ENCODE measurements at places on chromosomes 7 and 10.

DNA sequence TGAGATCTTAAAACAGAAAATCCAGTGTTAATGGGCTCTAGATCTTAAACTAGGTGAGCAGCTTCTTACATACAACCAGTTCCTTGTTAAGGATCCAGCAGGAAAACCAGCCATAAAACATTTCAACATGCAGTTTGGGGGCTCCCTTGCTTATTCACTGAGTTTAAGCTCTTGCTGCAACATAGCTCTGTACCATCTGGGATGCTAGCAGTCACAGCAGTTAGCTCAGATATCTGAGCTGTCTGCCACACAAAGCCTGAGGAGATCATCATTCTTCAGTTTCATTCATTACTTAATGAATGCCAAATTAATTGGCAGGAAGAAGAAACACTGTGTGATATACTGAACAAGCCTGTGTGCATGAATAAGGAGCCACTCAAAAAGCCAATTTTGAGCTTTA lies 62.8 kb downstream of the PODXL start:
- no peak for DNase-seq

GRCh38 chr10:80205477-80206276 lies at the start of gene ANXA11:
TSS of gene ANXA11 (minus strand) at chr10:80205537. CDS start at chr10:80172861, 32,676 bp downstream.
- DNase-seq, result no peak

- DNase-seq, result no peak
Observed at GRCh38 chr10:113605268-113605978, 52.6 kb downstream of the HABP2 start.

DNA sequence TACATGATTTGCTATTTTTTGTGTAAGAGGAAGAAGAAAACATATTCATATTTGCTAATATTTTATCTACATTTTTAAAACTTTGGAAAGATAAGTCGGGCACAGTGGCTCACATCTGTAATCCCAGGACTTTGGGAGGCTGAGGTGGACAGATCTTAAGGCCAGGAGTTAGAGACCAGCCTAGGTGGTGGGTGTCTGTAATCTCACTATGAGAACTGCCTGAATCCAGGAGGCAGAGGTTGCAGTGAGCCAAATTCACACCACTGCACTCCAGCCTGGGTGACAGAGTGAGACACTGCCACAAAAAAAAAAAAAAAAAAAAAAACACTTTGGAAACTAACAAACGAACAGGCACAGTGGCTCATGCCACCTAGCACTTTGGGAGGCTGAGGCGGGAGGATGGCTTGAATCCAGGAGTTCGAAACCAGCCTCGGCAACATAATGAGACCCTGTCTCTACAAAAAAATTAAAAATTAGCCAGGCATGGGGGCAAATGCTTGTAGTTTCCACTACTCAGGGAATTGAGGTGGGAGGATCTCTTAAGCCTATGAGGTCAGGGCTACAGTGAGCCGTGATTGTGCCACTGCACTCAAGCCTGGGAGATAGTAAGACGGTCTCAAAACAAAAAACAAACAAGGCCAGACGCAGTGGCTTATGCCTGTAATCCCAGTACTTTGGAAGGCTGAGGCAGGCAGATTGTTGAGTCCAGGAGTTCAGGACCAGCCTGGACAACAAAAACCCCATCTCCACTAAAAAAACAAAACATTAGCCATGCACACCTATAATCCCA lies 25.6 kb downstream of the HERC4 start:
- no peak for DNase-seq

DNA sequence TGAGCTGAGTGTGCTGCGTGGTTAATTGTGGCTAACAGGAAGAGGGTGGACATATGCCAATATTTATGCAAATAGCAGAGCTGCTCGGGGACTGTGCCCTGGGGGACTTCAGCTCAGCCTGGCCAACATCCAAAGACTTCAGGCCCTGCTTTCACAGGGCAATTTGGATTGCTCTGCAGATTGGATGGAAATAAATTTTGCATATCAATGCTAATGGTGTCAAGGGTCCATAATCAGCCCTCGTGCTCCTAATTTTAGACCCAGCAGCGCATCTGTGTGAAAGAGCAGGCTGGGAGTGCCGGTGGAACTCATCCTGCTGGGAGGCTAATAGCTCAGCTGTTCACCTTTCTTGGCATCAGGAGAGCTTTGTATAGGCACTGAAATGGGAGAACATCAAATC lies 270.1 kb downstream of the TCERG1L start:
- no peak for DNase-seq

- DNase-seq, result no peak
Observed at GRCh38 chr10:8874972-8875371, 820.5 kb downstream of the GATA3 start.

- no peak for DNase-seq
Observed at GRCh38 chr10:110834629-110835301, 37.0 kb upstream of the PDCD4 start.

- DNase-seq, result no peak
Observed at GRCh38 chr7:56175771-56176170, 59.6 kb upstream of the NUPR2 start.

- no peak for DNase-seq
Observed at GRCh38 chr7:110281362-110281761, 809.6 kb upstream of the LRRN3 start.

DNA sequence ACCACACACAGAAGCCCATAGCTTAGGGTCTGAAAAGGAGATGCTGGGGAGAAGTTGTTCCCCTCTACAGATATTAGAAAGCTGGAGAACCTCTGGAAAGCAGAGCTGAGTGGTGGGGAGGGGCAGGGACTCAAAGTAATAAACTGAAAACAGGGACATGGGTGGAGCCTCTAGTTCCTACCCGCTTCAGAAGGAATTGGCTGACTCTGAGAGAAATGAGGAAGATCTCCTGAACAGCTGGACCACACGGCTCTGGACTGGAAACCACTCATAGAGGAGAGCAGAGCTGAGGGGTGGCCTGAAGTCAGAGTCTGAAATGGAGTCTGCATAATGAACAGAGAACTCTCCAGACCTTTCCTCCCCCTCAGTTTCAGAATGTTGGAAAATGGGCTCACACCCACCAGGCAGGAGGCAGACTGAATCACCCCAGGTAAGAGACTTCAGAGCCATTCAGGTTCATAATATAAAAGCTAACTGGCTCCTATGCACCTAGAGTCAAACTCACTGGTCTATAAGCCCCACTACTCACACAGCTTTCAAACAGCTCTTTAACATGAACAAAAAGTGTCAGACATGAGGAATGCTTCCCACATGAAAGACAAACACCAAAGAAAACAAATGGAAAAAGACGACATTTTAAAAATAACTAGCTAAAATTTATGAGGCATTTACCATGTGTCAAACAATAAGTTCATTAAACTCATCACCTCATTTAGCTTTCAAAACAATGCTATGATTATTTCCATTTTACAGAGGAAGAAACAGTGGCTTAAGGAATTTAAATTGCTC lies 68.1 kb downstream of the RNF216 start:
- no peak for DNase-seq

DNA sequence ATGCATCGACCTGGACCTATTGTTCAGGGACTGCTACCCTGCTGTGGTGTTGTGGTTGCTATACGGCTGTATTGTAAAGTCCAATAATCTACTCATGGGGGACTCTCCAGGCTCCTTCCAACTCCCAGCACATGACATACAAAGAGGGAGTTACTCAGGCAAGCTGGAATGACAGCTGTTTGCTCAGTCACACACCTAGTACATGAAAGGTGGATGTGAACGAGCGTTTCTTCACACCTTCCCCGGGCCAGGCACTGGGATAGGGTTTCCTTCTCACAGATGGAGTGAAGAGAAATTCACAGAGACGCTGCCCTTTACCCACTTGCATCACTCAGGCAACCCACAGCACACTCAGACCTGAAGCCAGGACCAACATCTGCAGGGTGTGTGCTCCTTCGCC lies 215.7 kb downstream of the TNS3 start:
- DNase-seq, result no peak

DNA sequence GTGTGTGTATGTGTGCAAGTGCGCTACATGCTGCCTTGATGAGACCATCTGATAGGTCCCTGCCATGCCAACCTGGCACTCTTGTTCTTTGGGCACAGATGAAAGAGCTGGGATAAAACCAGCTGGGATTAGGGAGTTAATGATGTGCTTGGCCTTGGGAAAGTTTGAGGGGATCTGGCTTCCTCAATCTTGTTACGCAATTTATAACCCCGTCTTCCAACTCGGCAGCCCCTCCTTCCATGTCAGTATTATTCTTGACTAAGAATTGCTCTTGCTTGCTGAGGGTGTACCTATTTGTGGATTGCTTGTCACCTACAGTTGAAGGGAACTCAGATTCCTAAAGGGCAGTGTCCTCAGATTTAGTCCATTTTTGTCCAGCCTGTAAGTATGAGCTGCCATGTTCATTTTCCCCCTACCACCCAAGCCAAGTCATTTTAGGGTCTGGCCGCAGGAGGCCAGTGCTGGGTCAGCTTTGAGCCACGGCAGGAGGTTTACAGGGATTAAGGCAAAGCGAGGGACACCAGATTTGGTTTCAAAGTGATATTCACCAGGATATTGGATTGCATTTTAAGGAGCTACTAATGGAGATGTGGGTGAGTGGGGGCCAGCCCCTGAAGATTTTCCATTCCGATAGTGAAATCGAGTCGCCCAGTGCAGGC lies 34.1 kb upstream of the KCNMA1 start:
- DNase-seq, result no peak

- DNase-seq, result no peak
Observed at GRCh38 chr10:28559618-28560017, 26.7 kb downstream of the WAC start.

DNA sequence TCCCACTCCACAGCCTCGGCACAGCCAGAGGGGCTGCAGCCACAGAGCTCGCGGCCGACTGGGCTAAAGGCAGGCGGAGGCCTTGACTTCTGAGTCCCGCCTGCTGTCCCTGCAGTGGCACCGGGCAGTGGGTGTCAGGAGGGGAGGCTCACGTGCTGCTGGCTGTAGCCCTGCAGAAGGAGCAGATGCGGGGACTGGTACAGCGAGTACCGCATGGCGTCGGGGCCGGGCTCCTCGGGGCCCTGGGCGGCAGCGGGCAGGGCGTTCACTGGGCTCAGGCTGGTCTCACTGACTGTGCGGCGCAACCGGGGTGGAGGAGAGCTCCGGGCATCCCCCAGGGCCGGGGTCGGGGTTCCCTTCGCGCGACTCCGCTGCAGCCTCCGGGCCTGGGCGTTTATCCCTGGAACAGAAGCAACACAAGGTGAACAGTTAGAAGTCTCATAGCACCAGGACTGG lies 25.6 kb downstream of the PAPOLB start:
- DNase-seq, result no peak

DNA sequence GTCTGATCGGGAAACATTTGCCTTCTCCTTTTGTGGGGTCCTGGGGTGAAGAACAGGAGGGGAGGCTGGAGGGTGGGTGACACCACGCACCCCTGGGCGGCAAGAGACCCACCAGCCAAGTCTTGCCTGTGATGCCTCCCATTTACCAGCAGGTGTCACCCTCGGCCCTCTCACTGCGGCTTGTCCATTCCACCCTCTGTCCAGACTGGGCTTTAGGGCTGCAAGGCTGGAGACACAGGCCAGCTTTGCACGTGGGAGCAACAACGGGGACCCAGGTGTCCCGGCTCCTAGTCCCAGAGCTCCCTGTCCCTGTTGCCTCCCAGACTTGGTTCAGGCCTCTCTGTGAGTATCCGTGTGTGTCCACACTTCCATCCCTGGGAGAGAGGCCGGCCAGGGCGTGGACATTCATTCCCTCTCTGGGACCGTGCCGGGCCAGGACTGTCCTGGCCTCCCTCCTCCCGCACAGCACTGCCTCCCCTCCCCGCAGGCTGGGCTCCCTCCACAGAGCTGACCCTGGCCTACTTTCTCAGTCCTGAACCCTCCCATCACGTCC lies 36.2 kb upstream of the GTF2IRD1 start:
- peak; percentile 22 for DNase-seq

DNA sequence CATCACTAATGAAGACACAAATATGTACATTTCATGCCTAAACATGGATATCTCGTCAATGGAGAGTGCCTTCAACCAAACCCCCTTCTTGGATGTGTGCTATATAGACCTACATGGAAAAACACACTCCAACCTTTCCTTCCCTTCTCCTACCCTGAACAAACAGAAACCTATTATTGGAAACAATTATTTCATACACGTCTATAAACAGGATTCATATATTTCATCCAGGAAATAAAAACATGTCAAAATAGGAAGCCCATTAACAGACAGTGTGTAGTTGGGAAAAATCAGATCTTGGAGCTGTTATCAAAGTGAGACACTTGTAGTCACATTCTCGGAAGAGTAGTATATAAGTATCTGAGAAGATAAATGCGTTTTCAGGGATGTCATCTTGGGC lies 81.1 kb downstream of the NRP1 start:
- no peak for DNase-seq

DNA sequence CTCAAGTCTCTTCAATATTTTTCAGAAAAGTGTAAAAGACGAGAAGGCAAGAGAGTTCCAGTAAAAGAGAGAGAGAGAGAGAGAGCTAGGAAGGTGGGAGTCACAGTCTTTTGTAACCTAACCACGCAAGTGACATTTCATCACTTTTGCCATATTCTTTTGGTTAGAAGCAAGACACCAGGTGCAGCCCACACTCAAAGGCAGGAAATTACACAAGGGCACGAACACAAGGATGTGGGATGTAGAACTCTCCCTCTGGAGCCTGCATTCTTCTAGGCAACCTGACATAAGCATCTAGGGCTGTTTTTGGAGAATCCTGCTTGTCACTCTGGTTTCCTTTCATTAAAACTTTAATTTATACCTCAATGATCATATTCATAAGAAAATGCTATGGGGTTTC lies 1213.1 kb downstream of the DNAJB9 start:
- DNase-seq, result no peak

- no peak for DNase-seq
Observed at GRCh38 chr7:151403764-151404163, 6.1 kb downstream of the WDR86 start.

GRCh38 chr7:12221414-12221813 lies 10.3 kb downstream of the TMEM106B start:
- DNase-seq, result no peak

DNA sequence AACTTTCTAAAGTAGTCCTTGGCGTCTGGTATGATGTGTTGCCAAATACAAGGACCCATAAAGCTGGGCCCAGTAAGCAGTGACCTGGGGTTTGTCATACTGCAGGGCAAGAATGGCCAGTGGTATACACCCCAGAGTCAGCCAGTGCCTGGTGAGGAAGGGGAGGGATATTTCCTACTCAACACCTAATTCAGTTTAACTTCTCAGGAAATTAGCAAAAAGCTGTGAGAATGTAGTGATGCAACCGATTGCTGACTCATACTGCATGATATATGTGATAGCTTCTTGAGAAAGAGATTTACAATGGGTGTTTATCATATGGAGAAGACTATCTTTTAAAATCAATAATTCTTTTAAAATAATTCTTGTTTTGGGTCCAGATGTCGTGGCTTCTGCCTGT lies 889.3 kb upstream of the CELF2 start:
- no peak for DNase-seq

GRCh38 chr10:93058139-93058538 lies 2.5 kb upstream of the CYP26C1 start:
- DNase-seq, result no peak

- no peak for DNase-seq
Observed at GRCh38 chr10:10629512-10629911, 388.2 kb upstream of the CELF2 start.

DNA sequence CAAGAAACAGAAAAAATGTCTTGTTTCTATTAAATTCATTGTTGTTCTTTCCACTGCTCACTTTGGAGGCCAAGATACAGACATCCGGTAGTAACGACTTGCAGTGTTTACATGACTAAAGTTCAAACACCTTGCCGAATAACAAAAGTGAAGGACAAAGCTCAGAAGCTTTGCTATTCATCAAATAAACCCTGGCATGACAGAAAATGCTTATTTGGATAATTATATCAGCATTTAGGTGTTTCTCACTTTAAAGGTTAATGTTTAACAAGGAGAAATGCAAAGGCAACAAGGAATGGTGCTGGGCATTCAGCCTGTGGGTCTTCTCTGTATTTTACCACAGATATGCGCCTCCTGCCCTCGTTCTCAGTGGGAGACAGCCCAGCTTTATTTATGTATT lies 5.4 kb upstream of the PTF1A start:
- no peak for DNase-seq

Data from HS-5 (cell line).